ENCODE measurements at places on chromosomes 7 and 10. TPM values are rescaled to one million over a fixed set of nuclear protein-coding genes. Genes with fewer than 3 reads are reported as not detected.

GRCh38 chr10:61957806-61958205 lies 56.3 kb downstream of the ARID5B start:
- no peak overlapping the region for H3K4me3 ChIP-seq
- H3K4me1 ChIP-seq: peaks cover 18% of the 10 kb centered on the region
- H3K27me3 ChIP-seq: no peaks in the 10 kb centered on the region
- peaks cover 32% of the 10 kb centered on the region for H3K36me3 ChIP-seq

Gene CYP26C1
- not detected for total RNA-seq

DNA sequence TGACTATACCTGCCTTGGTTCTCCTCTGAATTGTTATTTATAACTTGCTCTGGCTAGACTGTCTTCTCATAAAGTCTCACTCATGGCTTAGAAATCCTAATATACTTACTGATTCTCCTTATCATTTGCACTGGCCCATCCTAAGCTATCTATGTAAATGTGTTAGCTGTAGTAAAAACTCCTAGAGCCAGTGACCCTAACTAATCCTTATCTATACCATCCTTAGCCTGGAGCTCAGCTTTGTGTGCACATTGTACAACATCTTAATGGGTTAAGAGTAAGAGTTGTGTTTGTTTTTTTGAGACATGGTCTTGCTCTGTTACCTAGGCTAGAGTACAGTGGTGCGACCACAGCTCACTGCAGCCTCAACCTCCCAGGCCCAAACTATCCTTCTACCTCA lies 40.8 kb downstream of the LAMB4 start:
- no peaks in the 10 kb centered on the region for H3K27me3 ChIP-seq
- no peak overlapping the region for H3K4me3 ChIP-seq
- no peaks in the 10 kb centered on the region for H3K36me3 ChIP-seq
- no peak overlapping the region for H3K27ac ChIP-seq

DNA sequence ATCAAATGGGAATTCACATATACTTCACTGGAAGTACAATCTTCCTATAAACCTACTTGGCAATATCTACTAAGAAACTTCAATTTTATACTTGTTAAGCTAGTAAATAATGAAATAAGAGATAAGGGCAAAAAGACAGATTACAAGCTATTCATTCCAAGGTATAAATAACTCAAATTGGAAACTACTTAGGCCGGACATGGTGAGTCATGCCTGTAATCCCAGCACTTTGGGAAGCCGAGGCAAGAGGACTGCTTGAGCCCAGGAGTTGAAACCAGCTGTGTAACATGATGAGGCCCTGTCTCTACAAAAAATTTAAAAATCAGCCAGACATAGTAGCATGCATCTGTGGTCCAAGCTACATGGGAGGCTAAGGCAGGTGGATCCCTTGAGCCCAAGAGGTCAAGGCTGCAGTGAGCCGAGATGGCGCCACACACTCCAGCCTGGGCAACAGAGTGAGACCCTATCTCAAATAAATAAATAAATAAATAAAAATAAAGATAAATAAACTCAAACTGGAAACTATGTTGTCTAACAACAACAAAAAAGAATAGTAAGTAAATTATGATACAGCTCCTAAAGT lies 37.6 kb downstream of the ARHGAP21 start:
- H3K27me3 ChIP-seq: no peaks in the 10 kb centered on the region
- DNase-seq: no peak
- no peaks in the 10 kb centered on the region for H3K36me3 ChIP-seq
- no peak overlapping the region for H3K27ac ChIP-seq
- H3K4me1 ChIP-seq: peaks cover 6% of the 10 kb centered on the region

- no peaks in the 10 kb centered on the region for H3K36me3 ChIP-seq
- no peaks in the 10 kb centered on the region for H3K4me1 ChIP-seq
- no peak overlapping the region for H3K4me3 ChIP-seq
- H3K27ac ChIP-seq: no peak overlapping the region
- H3K27me3 ChIP-seq: peaks cover 7% of the 10 kb centered on the region
Measured at GRCh38 chr10:36087006-36088005, 445.2 kb upstream of the FZD8 start.

Gene TMEM139
- 2.6 TPM for total RNA-seq

Gene CFAP46
- total RNA-seq: 10.9 TPM

Gene NANOS1
- 14.4 TPM for total RNA-seq

DNA sequence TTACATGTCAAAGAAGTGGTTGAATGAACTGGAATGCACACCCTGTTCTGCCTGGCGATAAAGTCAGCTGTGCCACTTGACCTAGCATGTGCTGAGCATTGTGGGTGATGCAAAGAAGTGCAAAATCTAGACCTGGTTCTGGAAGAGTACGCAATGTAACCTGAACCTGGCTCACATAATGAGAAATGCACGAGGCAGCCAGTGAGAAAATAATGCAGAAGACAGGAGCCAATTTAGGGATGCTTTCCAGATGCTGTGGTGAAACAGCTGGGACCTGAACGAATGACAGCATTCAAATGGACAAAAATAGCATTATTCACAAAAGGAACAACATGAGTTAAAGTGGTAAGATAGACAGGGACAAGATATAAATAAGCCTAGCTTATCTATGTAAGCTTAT lies 402.6 kb downstream of the SORCS1 start:
- peaks cover 57% of the 10 kb centered on the region for H3K27me3 ChIP-seq
- no peak overlapping the region for H3K27ac ChIP-seq
- H3K4me1 ChIP-seq: peaks cover 4% of the 10 kb centered on the region
- no peak overlapping the region for H3K4me3 ChIP-seq

Gene SUN3
- total RNA-seq: not detected

DNA sequence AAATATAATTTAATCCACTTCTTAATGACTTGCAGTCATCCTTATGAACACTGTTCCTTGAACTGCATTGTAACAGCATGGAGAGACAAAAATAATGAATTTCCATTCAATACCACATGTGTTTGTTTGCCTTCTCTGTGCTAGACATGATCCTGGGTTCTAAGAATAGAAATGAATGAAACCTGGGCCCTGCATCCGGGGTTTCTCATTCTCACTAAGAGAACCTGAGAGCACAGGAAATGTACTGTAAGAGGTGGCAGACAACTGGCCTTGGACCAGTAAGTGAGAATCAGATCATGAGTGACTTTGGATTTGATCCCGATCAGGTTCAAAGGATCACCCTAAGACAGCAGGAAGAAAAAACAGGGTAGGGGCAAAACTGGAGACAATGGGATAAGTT lies 37.2 kb upstream of the CUL1 start:
- H3K36me3 ChIP-seq: no peaks in the 10 kb centered on the region
- H3K27me3 ChIP-seq: no peaks in the 10 kb centered on the region
- peaks cover 5% of the 10 kb centered on the region for H3K4me1 ChIP-seq

DNA sequence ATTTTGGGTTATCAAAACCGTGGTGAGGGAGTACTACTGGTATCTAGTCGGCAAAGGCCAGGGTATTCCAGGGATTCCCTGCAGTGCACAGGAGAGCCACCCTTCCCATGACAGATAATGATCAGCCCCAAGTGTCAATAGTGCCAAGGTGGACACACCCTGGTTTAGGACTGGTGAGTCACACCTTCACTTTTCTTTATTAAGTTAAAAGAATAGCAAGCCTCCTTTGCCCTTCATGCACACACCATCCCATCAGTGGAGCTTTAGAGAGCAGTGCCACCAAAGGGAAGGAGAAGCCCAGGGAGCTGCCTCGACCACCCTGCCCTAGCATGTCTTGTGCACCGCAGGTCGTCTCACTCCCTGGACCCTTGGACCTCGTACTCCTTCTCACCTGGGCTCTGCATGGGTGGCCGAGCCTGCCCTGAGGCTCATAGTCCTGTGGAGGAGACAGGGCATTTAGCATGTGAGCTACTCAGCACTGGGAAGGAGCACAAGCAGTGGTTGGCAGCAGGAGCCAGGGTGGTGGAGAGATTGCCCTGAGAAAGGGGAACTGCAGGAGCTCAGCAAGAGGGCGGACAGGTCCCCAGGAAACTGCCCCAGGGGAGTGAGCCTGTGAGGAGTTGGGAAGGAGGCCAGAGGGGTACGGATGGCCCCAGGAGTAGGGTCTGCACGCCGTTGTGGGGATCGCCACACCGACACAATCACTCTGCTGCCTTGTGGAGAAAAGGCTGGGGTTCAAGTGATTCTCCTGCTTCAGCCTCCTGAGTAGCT lies 17.4 kb downstream of the UBE2D4 start:
- DNase-seq: no peak
- H3K4me3 ChIP-seq: no peak overlapping the region
- peaks cover 8% of the 10 kb centered on the region for H3K36me3 ChIP-seq
- H3K4me1 ChIP-seq: no peaks in the 10 kb centered on the region

- no peaks in the 10 kb centered on the region for H3K36me3 ChIP-seq
- peaks cover 21% of the 10 kb centered on the region for H3K27me3 ChIP-seq
- H3K4me3 ChIP-seq: no peak overlapping the region
Measured at GRCh38 chr7:101598986-101599771, 29.9 kb downstream of the MYL10 start.

DNA sequence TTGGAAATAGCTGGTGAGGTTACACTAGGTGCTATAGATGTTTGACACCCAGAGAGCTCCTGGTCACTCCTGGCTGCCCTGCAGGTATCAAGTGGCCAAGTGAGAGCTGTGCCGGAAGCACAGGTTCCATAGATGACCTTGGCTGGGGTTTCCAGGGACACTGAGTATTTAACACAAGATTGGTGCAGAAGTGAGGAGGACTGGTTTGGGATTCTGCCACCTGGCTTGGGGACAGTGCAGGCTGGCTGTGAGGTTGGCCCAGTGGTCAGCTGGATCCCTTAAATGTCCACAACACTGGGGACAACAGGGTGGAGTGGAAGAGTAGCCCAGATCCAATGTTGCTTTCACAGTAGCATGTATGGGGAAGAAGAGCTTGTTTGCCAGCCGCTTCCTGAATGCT lies 5.3 kb upstream of the ACHE start:
- H3K27me3 ChIP-seq: peaks cover 30% of the 10 kb centered on the region
- H3K27ac ChIP-seq: peak overlapping the region; percentile 77
- H3K4me1 ChIP-seq: peaks cover 4% of the 10 kb centered on the region
- no peak overlapping the region for H3K4me3 ChIP-seq
- no peak for DNase-seq
- H3K36me3 ChIP-seq: no peaks in the 10 kb centered on the region

GRCh38 chr10:2782265-2782664 lies 285.1 kb upstream of the PFKP start:
- no peaks in the 10 kb centered on the region for H3K36me3 ChIP-seq
- no peak overlapping the region for H3K4me3 ChIP-seq
- DNase-seq: no peak
- peaks cover 37% of the 10 kb centered on the region for H3K27me3 ChIP-seq
- H3K27ac ChIP-seq: no peak overlapping the region
- no peaks in the 10 kb centered on the region for H3K4me1 ChIP-seq

DNA sequence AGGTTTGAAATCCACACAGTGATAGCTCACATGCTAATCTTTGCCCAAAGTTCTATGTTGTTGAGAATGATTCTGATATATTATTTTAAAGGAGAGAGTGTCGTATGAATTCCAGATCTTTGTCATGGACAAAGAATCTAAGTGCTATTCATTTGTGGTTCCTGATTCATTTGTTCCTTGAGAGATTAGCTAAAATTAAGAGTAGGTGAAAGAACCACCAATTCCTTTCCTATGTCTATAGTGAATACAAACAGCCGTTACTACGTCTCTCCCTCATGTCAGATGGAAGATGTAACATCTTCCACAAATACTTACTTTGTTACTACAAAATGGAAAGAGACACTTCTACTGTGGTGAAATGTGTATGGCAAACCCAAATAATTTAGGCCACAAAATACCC lies 3.3 kb upstream of the PLXDC2 start:
- H3K4me3 ChIP-seq: no peak overlapping the region
- H3K27me3 ChIP-seq: no peaks in the 10 kb centered on the region
- peaks cover 4% of the 10 kb centered on the region for H3K36me3 ChIP-seq
- no peak for DNase-seq
- H3K27ac ChIP-seq: no peak overlapping the region

Gene ZNF485
- total RNA-seq: 3.5 TPM

GRCh38 chr7:63080831-63081230 lies 917.8 kb upstream of the ZNF722 start:
- DNase-seq: peak; percentile 20
- H3K36me3 ChIP-seq: no peaks in the 10 kb centered on the region
- no peaks in the 10 kb centered on the region for H3K4me1 ChIP-seq
- H3K27me3 ChIP-seq: no peaks in the 10 kb centered on the region

Gene ANXA11
- 122 TPM for total RNA-seq

Gene SLC26A4
- total RNA-seq: not detected

- DNase-seq: no peak
- no peak overlapping the region for H3K27ac ChIP-seq
- H3K36me3 ChIP-seq: no peaks in the 10 kb centered on the region
- H3K4me1 ChIP-seq: no peaks in the 10 kb centered on the region
Measured at GRCh38 chr10:25425776-25426175, 251.0 kb downstream of the GPR158 start.

DNA sequence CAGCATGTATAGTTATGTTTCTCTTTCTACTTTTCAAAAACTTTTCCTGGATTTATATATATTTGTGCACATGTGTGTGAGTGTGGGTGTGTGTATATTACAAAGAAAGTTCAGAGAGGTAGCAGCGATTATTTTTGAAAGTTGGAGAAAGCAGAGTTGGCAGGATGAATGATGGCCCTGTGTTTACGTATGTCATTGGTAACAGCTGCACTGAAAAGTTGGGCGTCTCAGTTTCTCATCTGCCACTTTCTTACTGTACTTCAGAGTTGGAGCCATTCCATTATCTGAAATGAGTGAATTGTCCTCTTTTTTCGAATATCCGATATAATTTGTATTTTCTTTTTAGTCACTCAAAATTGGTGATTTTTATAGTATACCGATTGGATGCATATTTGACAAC lies 172.2 kb downstream of the CDK14 start:
- peaks cover 18% of the 10 kb centered on the region for H3K36me3 ChIP-seq
- no peak for DNase-seq
- H3K27ac ChIP-seq: no peak overlapping the region
- no peaks in the 10 kb centered on the region for H3K27me3 ChIP-seq
- H3K4me1 ChIP-seq: peaks cover 46% of the 10 kb centered on the region
- no peak overlapping the region for H3K4me3 ChIP-seq

DNA sequence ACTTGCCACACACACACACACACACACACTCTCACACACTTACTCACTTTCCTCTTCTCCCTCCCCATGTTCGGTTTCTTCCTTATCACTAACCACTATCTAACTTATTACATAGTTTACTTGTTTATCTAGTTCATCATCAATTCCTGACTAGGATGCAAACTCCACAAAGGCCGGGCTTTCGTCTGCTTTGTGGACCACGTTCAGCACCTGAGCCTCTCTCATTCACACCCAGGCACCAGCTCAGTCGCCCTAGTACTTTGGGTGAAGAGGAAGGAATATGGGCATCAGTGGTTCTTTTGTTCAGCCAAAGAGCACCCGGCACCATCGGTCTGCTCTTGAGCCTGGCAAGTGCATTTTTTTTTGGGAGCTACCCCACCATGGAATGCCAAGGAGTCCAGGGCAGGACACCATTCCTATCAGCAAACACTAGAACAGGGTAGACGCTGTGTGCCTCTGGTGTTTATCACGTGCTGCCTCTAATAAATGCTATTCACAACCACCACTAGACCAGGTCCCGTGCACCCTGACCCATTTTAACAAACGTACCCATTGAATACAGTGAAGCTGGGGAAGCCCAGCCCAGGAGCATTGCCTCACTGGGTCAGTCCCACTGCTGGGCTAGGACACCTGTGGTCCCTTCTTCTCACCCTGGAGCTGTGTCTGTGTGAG lies 2.2 kb downstream of the C10orf67 start:
- peaks cover 21% of the 10 kb centered on the region for H3K27me3 ChIP-seq
- H3K36me3 ChIP-seq: no peaks in the 10 kb centered on the region
- H3K27ac ChIP-seq: no peak overlapping the region
- DNase-seq: no peak
- H3K4me3 ChIP-seq: no peak overlapping the region

Gene ELN
- total RNA-seq: not detected

- no peaks in the 10 kb centered on the region for H3K27me3 ChIP-seq
- DNase-seq: no peak
- no peaks in the 10 kb centered on the region for H3K36me3 ChIP-seq
- peaks cover 9% of the 10 kb centered on the region for H3K4me1 ChIP-seq
Measured at GRCh38 chr10:60606343-60607080, 171.8 kb upstream of the CDK1 start.

Gene PDZD7
- 1.4 TPM for total RNA-seq

Measured in type B pancreatic cell (in vitro differentiated cells).